ENCODE measurements at places on chromosomes 12 and 14.

- DNase-seq = no peak
Measured at GRCh38 chr14:88023658-88024187, 18.8 kb downstream of the GPR65 start.

DNA sequence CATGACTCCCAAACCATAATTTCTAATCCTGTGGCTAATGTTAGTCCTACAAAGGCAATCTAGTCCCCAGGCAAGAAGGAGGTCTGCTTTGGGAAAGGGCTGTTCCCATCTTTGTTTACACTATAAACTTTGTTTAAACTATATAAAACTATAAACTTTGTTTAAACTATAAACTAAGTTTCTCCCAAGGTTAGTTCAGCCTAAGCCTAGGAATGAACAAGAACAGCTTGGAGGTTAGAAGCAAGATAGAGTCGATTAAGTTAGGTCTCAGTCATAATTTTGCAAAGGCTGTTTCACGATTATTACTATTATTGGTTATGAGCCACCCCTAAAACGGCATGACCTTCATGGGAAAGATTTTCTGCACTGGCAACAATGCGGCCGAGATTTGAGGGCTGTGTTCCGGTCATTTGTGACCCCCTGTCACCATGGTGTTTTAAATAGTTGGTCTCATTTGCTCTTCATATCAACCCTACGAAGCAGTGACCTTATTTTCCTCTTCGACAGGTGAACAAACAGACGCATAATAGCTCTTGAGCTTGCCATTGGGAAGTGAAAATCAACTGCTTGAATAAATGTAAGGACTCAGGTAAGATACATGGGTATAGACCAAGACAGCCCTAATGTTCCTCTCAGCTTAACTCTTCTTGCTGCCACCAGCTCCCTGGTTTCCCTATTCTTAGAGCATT is 322.6 kb upstream of the TMEM132C start:
- no peak for DNase-seq

DNA sequence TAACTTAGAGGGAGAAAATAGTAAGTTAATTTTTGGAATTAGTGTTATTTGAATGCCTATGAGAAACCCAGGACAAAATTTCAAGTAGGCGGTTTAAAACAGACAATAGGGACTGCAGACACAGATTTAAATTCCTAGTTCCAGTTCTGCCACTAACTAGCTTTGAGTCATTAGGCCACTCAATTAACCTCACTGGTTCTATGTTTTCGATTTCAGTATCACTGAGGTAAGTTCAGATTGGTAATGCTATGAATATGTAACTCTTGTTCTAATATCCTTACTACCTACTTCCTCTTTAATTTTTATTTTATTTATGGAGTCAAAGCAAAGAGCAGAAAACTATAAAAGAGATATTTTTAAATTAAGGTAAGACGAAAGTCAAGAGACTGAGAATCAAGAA is 52.6 kb downstream of the GALC start:
- no peak for DNase-seq

DNA sequence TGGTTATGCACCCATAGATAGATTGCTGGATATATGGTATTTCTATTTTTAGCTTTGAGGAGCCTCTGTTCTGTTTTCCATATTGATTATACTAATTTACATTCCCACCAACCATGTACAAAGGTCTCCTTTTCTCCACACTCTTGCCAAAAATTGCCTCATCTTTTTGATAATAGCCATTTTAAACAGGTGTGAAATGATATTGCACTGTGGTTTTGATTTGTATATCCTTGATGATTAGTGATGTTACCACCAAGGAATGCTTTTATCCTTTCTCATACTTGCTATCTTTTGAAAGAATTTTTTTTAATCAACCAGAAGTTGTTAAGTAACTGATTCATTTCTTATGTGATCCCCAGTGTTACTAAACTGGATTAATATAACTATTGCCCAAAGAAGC is 60.0 kb downstream of the BBS10 start:
- DNase-seq = no peak

DNA sequence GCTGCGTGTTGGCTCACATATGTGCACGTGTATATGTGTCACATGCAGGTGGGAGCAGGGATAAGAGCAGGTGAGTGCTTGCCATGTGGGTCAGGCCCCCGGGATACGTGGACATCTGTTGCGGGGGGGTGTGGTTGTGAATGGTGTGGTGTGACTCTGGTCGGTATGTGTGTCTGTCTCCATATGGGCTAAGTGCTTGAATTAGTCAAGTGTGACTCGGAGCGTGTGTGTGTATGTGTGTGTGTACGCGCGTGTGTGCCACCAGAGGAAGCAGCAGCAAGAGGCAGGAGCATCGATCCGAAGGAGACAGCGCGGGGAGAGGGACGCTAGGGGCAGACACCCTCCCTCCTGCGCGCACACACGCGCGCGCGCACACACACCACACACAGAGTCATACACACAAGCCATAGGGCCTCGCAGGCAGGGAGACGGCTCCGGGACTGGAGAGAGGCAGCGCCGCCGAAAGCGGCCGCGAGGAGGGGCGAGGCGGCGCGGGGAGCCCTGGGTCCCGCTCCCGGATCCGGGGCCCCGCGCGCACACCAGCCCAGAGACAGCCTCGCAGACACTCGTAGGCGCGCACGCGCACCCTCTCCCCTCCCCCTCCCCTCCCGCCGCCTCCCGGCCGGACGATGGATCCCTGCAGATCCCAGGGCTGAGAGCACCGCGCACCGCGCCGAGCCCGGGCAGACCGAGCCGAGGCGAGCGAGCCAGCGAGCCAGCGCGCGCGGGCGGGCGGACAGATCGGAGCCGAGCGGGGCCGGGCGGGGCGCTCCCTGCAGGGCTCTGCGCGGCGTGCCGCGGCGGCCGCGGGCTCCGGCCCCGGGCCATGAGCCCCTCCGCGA is at the start of gene ASIC1:
ASIC1 (plus strand) TSS at position 597 of the 842 bp plus-strand sequence. CDS start 1,171 bp downstream, outside the sequence.
- no peak for DNase-seq

DNA sequence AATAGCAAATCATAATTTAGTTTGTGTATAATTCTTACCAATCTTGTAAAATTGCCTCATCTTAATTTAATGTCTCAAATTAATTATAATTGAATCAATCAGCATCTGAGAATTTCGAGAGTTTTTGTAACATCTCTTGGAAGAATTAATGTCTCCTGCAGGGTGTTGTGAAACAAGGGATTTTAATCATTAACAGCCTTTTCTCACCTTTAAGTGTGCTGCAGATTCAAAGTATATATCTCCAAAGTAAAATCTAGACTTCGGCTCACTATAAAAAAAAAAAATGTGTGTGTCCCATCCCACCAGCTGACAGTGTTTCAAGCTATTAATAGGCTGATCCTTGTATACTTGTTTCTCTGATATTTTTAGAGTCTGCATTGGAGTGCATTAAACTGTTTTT is 603.1 kb downstream of the ETNK1 start:
- no peak for DNase-seq

- DNase-seq = no peak
Measured at GRCh38 chr12:67524861-67525616, 123.5 kb upstream of the DYRK2 start.

- DNase-seq = no peak
Measured at GRCh38 chr12:118206107-118206412, 70.1 kb downstream of the PEBP1 start.

Measured in brain pericyte (primary cell).